ENCODE measurements at places on chromosomes 2 and 18.

- no peak for DNase-seq
Measured at GRCh38 chr2:222526480-222527277, 102.3 kb downstream of the SGPP2 start.

DNA sequence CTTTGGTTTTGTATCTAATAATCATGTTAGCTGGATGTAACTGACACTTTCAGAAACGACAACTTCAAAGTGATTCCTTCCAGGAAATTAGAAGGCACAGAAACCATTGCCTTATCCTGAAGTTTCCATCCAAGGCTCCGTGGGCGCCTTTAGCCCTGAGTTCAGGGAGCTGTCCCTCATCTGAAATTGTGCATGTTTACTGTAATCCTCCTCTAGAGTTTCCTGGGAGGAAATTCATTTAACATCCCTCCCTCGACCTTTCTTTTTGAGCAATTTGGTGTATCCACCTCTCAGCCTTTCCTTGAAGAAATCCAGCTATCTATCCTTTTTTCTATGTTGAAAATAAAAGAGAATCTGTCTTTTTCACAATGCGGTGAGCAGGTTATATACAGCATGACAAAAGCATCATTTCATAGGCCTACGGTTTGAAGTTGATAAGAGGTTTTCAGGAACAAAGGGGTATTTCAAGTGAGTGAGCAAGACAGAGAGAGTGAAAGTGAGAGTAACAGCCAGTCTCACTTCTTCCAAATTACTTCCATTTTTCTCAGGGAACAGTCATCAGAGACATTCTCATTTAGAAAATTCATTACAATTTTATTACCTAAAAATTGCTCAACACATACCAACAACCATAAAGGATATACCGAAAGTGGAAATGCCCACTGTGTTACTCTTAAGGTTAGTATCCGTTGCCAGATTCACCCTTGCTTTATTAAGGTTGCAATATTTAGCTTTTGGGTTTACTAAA, 167.3 kb downstream of the MREG start:
- DNase-seq, result no peak

DNA sequence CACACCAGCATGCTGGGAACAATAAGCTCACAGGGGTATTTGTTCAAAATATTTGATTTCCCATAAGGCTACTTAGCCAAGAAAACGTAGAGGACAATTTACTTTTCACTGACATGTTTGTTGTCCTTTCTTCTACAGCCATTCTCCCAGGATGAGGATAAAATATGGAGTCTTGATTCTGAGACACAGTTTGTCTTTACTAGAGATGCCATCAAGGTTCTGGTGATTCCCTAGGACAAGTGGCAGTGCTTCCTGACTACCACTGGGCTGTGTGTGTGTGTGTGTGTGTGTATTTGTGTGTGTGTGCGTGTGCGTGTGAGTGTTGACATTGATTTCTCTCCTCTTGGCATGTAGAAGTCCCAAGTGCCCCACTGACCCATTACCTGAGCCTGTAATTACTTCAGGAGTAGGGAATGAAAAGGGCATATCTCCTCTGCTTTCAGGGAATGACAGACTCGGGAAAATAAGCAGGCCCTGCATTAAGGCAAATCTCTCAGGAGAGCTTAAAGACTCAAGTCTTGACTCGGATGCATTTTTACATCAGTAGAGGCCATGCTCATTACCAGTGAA, 761.6 kb downstream of the DCC start:
- no peak for DNase-seq

- no peak for DNase-seq
Measured at GRCh38 chr18:24259869-24260641, 121.2 kb downstream of the CABYR start.

- DNase-seq, result no peak
Measured at GRCh38 chr18:49412679-49413078, 47.8 kb downstream of the DYM start.

DNA sequence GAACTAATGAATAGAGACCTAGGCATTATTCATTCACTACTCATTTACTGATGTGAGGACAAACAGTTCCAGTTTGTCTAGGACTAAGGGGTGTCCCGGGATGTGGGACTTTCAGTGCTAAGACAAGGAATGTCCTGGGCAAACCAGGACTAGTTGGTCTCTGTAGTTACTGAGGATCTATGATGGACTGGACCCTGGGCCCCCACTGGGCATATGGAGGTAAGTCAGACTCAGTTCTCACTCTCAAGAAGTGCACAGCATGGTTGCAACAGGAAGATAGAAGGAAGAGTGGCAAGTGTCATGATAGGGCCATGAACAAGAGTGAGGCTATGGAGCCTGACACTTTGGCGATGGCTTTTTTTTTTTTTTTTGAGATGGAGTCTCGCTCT, 128.2 kb downstream of the MYCN start:
- DNase-seq, result no peak

DNA sequence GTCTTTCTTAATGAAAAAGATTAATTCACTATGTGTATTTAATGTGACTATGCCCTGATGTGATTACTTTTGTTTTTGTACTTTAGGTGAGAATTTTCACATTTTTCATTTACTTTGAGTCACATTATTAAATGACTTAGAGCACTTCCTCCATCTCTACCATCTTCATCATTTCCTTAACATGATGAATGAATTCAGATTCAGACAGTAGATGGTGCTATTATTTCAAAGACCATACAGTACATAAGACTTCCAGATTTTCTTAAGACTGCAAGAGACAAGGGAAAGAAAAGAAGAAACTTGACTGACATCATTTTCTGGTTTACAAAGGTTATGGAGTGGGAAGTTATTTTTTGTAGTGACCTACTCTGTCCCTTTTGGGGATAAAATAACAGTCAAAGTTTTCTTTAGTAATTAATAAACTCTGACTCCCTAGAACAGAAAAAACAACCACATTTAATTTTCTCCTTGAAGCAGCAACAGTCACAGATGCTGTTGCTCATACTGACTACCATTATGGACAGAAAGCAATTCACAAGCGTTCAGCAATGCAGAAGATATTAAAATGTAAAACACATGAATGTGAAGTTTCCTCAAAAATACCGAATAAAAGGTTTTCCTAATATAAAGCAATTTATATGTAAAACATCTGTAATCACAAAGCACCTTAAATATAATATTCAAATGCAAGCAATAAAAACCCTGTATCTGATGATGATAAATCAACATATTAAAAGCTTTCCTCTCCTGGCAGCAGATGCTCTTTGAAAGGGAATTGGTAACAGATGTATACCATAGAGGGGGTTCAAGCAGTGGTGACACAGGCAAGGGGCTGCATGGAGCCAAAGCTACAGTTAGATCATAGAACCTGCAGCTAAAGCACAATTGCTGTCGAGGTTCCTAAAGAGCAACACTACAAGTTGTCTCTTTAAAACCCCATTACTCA, 1010.9 kb upstream of the NXPH2 start:
- DNase-seq, result no peak

GRCh38 chr2:59096973-59097372, 855.8 kb upstream of the FANCL start:
- DNase-seq, result no peak

- DNase-seq, result no peak
Measured at GRCh38 chr18:56770097-56770496, 118.9 kb downstream of the WDR7 start.

- DNase-seq, result no peak
Measured at GRCh38 chr2:18154259-18154658, 275.8 kb downstream of the KCNS3 start.

- no peak for DNase-seq
Measured at GRCh38 chr18:79570266-79571201, 109.1 kb upstream of the CTDP1 start.

DNA sequence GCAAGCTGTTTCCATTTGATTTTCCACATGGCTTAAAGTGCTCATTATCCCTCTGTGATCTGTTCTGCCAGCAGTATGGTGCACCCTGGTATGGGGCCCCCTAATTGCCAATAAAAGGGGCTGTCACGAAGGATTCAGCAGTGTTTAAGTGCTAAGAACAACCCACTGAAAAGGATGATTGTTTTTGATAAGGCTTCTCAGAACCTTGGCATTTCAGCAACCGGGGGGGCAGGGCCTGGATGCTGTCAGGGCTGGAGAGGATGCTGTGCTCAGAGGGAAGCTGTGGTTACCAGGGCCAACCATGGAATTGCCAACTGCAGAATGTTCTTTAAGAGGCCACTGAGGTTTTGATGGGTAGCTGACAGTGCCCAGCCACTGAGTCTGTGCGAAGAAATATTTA, 117.8 kb downstream of the CTIF start:
- no peak for DNase-seq

DNA sequence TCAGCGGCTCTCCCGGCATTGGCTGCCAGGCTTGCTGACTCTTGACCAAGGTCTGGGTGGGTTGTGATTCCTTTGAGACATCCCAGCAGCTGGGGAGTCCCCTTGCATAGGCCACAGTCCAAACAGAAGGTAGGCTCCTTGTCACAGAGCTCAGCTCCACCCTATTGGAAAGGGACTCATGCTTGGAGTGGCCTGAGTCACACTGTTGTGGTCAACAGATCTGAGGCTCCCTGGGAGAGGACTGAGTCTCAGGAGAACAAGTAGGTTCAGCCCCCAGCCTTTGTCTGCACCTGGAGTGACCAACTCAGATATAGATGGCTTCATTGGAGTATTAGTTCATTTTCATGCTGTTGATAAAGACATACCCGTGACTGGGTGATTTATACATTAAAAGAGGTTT, 32.1 kb upstream of the SH3BP4 start:
- no peak for DNase-seq

- DNase-seq, result no peak
Measured at GRCh38 chr2:17752892-17753802, 463 bp downstream of the SMC6 start.

DNA sequence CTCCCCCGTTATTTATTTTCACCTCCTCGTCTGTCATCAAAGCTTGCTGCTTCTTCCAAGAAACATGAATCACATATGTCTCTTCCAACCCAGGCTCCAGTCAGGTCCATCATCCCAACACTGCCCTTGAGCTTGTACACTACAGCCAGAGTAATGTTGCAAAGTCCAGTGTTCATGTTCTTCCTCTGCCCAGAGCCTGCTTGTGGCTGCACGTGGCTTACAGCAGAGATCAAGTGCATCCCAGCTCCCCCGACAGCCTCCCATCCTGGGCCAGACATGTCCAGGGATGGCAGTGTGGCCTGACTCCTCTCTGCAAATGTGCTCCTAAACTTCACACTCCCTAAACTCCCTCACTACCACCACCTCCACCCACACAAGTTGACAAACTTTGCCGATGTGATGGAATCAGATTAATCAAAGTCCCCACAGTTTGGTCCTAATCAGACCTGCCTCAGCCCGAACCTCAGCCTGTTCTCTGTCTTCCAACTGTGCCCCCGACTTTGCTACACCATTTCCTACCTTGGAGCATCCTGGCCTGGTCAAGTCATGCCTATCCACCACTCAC, 54.2 kb upstream of the MAPRE3 start:
- no peak for DNase-seq

GRCh38 chr2:195319548-195320412, 337.2 kb upstream of the SLC39A10 start:
- no peak for DNase-seq

DNA sequence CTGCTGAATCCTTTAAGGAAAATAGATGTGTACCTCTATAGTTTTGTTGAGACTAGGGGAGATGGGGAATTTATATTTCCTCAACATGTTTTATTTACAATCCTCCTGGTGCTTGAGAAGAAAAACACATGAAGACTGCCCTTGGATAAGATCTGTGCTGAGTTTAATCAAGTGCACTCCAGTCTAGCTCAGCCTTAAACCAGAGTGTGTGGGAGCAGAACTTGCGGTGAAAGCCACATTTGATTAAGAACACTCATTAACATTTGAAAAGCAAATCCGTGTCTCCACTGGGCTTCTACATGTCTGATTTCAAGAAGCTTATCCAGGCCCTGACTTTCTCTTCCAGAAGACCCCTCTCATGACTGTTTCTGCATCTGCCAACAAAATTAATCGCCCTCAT, 84.8 kb upstream of the ITGA6 start:
- DNase-seq, result no peak

- DNase-seq, result no peak
Measured at GRCh38 chr2:85769236-85769982, 15.6 kb downstream of the ATOH8 start.

- no peak for DNase-seq
Measured at GRCh38 chr2:120498121-120498520, 152.2 kb downstream of the INHBB start.

DNA sequence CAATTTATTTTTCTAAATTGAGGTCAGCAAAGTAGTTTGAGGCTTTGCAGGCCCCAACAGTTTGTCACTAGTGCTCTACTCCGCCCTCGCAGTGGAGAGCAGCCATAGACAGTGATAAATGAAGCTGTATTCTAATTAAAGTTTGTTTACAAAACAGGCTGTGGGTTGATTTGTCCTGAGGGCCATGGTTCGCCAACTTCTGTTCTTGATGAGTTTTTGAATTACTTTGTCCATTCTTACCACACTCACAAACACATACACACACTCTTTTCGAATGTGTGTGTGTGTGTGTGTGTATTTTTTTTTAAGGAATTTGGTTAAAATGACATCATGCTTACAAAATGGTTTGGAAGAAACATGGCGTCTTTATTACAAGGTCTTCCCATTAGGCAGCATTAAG, 68.6 kb downstream of the MTCL1 start:
- DNase-seq, result no peak

DNA sequence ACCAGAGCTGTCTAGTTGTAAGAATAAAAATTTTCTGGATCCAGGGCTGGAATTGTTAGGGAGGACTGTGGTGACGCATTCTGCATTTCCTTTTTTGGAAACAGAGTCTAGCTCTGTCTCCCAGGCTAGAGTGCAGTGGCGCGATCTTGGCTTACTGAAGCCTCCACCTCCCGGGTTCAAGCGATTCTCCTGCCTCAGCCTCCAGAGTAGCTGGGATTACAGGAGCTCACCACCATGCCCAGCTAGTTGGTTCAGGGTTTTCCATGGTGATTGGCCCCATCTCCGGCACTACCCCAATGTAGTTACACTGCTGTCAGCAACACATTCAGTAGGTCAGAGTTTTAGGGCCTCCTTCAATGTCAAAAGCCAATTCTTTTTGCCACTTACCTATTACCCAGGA, 58.6 kb upstream of the RNF152 start:
- no peak for DNase-seq

DNA sequence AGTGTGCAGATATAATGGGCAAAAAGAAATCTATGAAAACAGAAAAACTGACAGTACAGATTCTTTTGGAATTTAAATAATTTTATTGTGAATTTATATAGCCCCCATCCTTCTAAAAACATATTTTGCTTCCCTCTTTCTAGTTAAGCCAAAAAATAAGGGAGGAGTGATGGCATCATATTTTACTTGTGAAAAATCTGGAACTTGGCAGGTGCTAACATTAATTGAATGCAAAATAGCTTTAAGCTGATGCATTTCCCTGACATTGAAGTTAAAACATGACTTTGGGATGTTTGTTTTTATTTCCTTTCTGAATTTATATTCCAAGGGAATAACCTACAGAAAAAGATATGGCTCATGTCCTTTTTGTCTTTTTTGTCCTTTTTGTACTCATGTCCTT, 82.6 kb upstream of the RBM44 start:
- no peak for DNase-seq

DNA sequence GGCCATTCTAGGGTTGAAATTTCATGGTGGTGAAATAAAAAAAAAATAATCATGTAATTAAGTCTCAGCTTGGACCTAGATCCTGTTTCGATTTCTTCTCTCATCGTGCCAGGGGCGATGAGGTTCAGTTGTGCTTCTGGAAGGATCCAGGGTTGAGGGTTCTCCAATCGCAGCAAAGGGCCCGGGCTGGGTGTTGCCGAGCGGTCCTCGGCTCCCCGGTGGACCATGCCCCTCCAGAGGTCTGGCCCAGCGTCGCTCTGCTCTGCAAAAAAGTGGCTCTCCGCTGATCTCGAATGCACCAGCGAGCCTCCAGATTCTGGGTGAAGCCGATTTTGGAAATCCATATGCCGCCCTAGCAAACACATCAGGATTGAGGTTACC, 39.0 kb downstream of the EN1 start:
- no peak for DNase-seq

- DNase-seq, result no peak
Measured at GRCh38 chr18:9673296-9674251, 34.5 kb upstream of the RAB31 start.
